ENCODE measurements at places on chromosomes 4 and X. TPM values are rescaled to one million over a fixed set of nuclear protein-coding genes. Genes with fewer than 3 reads are reported as not detected.

DNA sequence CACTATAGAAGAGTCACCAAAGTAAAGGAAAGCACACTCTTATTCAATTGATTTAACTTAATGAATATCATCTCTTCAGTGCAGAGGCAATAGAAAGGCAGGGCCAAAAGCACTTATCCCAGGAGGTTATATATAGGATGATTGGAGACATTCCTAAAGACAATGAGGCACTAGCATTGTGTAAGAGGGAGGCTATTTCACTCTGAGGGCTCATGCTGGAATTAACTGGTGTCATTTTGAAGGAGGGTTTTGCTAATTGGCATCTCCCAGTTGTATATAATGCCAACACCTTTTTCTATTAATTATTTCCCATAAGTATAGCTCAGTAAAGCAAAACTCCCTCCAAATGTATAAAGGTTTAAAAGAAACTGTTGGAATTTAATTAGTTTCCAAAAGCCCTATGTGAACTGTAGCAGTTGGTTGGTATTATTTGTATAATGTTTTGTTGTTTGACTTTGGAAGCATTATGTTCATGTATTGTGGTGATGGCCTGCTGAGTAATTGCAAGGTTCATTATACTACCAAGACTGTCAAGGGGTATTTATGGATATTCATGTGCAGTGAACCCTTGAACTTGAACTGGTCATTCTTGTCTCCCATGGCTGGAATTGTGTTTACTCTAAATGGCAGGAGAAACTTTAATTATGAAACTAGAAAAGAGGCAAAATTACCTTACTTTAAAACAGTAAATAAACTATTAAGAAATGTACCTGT lies 270.3 kb downstream of the BMPR1B start:
- no peak for DNase-seq

- DNase-seq: no peak
Observed at GRCh38 chrX:100379388-100379986, 30.6 kb downstream of the PCDH19 start.

DNA sequence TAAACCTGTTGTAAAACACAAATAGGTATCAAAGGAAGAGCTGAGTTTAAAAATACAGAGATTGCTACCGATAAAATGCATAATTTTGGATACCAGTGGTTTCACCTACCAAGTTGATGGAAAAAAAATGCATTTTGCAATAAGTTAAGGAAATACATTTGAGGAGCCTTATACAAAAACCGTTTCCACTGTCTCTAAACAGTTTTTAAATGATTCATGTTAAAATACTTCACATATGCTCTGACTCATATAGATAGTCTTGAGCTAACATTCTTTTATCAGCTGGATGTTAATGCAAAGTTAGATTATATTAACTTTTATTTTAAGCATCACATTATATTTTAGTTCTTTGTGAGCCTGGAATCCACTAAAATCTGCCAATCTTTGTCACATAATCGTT lies 50.6 kb upstream of the ANKRD17 start:
- no peak for DNase-seq

- no peak for DNase-seq
Observed at GRCh38 chr4:77595364-77595973, 10.2 kb upstream of the CXCL13 start.

- DNase-seq: no peak
Observed at GRCh38 chr4:14084598-14084997, 457.1 kb upstream of the BOD1L1 start.

DNA sequence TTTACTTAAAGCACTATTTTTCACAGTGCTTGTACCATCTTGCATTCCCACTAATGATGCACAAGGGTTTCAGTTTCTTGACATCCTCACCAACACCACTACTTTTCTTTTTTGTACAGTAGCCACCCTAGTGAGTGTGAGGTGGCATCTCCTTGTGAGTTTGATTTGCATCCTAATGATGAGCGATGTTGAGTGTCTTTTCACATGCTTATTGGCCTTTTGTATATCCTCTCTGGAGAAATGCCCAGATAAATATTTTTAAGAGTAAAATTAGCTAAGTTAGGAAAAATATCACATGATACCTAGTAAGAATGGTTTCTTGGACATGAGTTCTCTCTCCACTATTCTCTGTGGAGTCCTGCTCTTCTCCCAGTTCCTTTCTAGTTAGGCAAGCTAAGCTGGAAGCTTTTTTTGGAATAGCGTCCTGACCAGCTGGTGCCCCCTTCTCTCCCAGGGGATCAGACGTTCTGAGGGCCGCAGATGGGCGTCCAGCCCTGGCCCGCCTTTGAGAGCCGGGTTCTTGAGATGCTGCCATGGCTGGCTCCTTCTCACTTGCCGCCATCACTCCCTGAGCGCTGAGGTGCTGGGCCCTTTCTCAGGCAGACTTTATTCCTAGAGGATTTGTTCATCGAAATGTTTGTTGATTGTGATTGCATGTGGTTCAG lies 132.1 kb downstream of the ARHGAP10 start:
- no peak for DNase-seq

- no peak for DNase-seq
Observed at GRCh38 chr4:7134737-7135388, 57.5 kb upstream of the SORCS2 start.

- DNase-seq: no peak
Observed at GRCh38 chr4:152856960-152857359, 77.2 kb downstream of the ARFIP1 start.

DNA sequence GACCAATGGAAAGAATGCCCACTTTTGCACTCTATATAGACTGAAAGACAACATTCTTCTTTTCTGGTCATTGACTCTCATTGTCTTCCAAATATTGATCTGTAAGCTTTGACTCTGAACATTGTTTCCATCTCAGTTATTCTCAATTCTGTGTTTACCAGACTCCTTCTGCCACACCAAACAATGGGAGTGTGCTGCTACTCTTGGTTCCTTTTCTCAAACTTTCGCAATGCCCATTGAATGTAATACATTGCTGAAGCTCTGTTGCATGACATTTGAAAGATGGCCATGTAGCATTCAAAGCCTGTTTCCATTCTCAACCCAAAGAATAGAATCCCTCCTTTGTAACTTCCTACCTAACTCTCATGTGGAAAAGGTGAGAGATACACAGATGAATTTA lies 136.2 kb downstream of the BTC start:
- no peak for DNase-seq

- DNase-seq: no peak
Observed at GRCh38 chr4:7058792-7059191, 9.1 kb downstream of the GRPEL1 start.

DNA sequence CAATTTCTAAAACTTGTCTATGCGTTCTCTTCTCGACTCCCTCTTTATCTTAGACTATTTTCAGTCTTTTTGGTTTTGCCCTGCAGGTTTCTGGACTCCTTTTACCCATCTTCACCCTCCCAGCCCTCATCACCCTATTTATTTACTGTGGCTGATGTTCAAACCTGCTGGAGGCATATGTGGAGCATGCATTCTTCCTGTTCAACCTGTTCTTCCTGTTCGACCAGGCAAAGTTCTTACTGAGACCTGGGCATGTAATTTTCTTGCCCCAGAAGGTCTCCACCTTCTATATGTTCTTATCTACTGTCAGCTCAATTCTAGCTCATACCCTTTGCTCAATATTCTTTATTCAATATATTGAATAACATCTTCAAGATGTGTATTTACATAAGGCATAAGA lies 69.4 kb upstream of the AGA start:
- DNase-seq: no peak

DNA sequence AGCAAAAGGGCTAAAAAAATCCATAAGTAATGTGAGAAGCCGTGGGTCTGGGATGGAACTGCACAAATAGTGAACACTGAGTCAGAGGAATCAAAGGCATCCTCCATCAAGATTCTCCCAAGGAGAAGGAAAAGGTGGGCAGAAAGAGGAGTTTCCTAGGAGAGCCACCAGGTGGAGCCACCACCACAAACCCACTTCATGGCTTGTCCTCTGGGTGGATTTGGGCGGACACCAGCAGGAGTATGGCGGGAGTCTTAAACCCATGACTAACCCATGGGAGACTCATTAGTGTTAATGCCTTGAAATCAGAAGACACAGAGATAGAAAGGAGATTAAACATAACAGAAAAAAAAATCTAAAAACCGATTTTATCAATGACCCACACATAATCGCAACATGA lies 147.7 kb downstream of the SH3KBP1 start:
- no peak for DNase-seq

DNA sequence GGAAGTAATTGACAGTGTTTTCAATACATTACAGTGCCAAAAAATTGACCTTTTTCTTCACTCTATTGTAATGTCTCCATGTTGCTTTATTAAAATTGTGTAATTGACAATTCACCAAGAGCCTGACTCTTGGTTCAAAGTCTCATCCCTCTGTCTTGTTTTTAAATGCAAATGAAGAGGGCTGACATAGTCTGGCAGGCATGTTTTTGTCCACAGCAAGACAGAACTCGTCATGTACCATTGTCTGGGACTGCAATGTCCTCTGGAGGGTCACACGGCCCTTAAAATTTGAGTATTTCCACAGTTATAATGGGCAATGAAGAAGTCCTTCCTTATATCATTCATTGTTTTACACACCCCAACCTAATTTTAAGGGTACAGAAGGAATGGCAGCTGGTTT lies 38.0 kb upstream of the FBXW7 start:
- no peak for DNase-seq

DNA sequence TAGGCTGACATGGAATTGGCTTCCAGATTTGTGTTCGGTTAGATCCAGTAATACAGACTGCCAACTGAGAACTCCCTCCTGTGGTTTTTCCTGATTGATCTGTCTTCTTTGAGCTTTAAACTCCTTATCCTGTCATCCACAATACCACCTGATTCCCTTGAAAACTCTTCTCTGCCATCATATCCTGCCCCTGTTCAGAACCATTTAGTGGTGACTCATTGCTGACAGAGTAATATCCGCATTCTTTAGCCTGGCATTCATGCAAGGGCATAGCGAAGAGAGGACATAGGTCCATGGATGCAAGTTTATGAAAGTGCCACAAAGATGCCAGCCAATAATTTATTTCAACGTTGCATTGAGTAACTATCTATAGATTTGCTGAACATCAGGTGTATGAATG lies 76.6 kb downstream of the ITIH6 start:
- DNase-seq: no peak

GRCh38 chr4:25658357-25658771 lies 2.7 kb downstream of the SLC34A2 start:
- no peak for DNase-seq

GRCh38 chrX:74514384-74514783 lies 93.1 kb downstream of the SLC16A2 start:
- no peak for DNase-seq

DNA sequence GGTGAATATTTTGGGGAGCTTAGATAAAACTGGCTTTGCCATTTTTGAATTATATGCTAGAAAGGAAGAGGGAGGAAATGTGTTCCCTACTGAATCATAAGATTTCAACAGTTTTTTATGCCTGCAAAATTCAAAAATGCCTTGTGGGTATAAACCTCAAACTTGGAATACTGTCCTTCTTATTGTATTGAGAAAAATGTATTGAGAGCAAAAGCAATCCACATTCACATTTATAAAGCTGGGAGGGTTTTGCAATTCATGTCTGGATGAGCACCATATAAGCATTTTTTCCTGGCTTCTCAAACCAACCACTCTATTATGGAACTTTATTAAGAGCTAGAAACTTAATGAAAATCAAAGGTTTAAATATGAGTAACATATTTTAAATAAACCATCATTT lies 289.8 kb downstream of the PCDH7 start:
- no peak for DNase-seq

- DNase-seq: no peak
Observed at GRCh38 chrX:18698737-18699650, 8.5 kb upstream of the PPEF1 start.

DNA sequence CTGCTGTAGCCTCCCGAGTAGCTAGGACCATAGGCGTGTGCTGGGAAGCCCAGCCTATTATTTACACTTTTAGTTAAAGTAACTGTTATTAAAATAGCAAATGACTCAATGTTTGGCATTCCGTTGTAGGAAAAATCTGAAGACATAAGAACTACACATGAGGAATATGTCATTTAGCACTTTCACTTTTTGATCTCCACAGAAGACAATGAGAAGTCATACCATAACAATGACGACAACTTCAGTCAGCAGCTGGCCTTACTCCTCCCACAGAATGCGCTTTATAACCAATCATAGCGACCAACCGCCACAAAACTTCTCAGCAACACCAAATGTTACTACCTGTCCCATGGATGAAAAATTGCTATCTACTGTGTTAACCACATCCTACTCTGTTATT lies 6.7 kb downstream of the GPR34 start:
- no peak for DNase-seq

GRCh38 chrX:123625952-123626351 lies 106.9 kb downstream of the THOC2 start:
- DNase-seq: no peak

DNA sequence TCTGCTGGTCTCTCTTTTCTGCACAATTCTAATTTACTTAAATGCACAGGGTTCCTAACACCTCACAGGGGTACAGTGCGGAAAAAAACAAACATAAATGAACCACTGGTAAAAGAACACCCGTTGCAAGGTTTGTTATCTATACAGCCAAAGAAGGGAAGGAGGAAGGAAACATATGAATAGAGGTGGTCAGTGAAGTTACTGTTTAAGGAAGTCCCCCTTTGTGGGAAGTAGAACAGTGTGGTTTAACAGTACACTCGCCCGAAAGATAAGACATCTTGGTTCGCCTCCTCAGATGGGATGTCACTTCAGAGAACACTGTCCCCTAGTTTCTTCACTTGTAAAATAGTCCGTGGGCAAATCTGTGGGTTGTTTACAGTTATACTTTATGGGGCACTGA lies 57.5 kb downstream of the TEC start:
- no peak for DNase-seq

MTMR8 gene
- total RNA-seq: 4.7 TPM

DDX53 gene
- total RNA-seq: not detected

TCEAL6 gene
- total RNA-seq: not detected

PABPC1L2B gene
- total RNA-seq: not detected

WDR45 gene
- total RNA-seq: 48.8 TPM

MAGEH1 gene
- total RNA-seq: 8.4 TPM

NXF2 gene
- total RNA-seq: not detected

DCAF8L2 gene
- not detected for total RNA-seq

RTL3 gene
- not detected for total RNA-seq

PASD1 gene
- total RNA-seq: not detected

STBD1 gene
- 0.09 TPM for total RNA-seq

SASH3 gene
- total RNA-seq: 209 TPM

CLCN4 gene
- total RNA-seq: 4.7 TPM

HDX gene
- total RNA-seq: 2.9 TPM

KDR gene
- total RNA-seq: not detected

Data from activated B cell treated with CpG ODN at 0.5 μM for 24 hours (primary cell).